ENCODE measurements at places on chromosomes 3 and 15.

- no peak for DNase-seq
Measured at GRCh38 chr3:150599611-150600297, 3.4 kb upstream of the SELENOT start.

GRCh38 chr3:87732294-87732693 lies 326.5 kb downstream of the CGGBP1 start:
- no peak for DNase-seq

GRCh38 chr3:194054016-194054415 lies 81.9 kb upstream of the HES1 start:
- DNase-seq = no peak

GRCh38 chr3:101938262-101938847 lies 89.0 kb downstream of the NFKBIZ start:
- DNase-seq = no peak

- no peak for DNase-seq
Measured at GRCh38 chr3:111610612-111611054, 15.5 kb upstream of the ZBED2 start.

DNA sequence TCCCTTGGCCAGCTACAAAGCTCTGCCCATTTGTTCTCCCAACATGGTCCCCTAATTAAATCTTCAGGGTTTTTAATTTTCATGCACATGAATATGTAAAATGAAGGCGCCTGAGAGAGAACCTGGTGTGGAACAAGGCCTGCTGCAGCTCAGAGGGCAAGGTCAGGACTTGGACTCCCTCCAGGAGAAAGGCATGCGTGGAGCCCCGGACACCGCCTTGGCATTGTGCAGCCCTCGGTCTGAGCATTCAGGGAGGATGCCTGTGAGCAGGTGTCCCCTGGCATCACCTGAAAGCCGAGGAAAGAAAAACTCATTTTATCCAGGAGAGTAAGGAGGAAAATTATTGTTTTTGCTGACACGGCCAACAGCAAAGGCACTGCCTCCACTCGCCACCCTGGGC lies 33.8 kb upstream of the EPHB1 start:
- DNase-seq = no peak

DNA sequence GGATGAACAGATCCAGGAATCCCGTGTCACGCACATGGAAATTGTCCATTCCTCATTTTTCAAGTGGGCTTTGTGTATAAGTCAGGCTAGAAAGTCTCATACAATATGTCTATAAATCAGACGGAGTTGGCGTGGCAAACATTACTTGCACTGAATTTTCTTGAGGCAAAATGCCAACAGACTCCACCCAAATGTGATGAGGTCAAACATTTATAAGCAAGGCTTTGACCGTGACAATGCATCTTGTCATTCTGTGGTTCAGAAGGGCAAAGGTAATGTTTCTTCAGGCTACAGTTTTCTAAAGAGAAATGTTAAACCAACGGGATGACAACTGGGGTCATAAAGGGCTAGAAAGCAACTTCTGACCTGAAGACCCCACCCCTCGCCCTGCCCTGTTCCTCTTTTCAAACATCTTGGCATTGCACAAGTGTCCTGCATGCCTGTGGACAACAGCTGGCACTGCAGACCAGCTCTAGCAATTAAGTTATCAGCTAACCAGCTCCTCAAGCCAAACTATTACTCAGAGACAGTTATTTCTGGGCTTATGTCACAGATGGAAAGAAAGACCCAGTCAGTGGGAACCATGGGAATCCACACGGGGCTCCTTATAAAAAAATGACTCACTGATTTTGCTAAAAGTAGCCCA lies 36.5 kb upstream of the SPTBN5 start:
- DNase-seq = no peak

DNA sequence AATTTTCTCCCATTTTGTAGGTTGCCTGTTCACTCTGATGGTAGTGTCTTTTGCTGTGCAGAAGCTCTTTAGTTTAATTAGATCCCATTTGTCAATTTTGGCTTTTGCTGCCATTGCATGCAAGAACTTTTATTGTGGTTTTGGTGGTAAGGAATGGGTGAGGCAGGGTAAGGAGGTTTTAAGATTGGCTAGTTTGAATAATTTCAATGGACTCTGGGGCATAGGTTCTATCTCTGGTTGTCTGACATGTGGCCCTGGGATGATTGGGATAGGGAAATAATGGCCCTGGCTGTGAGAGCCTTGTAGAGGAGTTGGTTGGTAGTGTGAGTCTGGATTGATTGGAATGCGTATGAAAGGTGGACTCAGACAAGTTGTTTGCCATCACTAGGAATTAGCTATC lies 38.0 kb downstream of the SEC22A start:
- DNase-seq = no peak

DNA sequence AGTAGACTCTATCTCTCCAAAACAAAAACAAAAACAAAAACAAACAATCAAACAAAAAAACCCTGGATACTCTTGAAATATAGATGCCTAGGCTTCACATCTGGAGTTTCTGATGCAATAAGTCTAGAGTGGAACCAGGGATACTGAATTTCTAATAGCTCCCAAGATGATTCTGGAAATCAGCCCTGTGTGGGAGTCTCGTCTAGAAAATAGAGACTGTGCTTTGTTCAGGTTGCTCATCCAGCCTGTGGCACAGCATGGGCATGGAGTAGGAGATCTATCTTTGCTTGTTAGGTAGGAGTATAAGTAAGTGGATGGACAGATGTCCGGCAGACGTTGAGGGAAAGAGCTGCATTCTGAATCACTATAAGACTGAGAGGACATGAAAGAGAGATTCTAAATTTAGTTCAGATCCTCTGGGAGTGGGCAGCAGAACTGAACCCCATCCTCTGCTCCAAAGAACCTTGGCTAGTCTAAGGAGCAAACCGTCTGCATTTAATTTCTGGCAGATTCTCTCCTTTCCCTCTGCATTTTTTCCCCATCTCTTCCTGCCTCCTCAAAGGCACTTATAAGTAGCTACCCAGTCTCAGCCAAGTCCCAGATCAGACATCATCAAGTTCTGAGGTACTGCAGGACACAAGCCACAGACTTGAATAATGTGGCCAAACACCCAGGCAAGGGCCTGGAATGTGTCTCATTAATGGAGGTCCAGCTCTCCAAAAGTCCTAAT lies 92.6 kb upstream of the STRIT1 start:
- DNase-seq = no peak

GRCh38 chr3:71391361-71391760 lies 192.2 kb downstream of the FOXP1 start:
- DNase-seq = no peak

DNA sequence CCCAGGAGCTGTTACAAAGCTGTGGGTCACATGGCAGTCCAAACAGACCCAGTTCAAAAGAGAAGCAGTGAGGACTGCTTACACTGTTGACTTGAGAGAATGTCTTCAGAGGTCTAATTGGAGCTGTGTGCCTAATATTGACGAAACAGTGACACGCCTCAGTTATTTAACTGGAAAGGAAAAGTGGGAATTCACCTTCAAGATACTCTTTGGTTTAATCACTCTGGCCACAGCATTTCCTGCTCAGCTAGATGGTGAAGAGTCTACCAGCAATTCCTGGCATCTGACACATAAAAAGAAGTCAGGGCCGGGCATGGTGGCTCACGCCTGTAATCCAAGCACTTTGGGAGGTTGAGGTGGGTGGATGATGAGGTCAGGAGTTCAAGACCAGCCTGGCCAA lies 326.4 kb downstream of the SV2B start:
- no peak for DNase-seq

DNA sequence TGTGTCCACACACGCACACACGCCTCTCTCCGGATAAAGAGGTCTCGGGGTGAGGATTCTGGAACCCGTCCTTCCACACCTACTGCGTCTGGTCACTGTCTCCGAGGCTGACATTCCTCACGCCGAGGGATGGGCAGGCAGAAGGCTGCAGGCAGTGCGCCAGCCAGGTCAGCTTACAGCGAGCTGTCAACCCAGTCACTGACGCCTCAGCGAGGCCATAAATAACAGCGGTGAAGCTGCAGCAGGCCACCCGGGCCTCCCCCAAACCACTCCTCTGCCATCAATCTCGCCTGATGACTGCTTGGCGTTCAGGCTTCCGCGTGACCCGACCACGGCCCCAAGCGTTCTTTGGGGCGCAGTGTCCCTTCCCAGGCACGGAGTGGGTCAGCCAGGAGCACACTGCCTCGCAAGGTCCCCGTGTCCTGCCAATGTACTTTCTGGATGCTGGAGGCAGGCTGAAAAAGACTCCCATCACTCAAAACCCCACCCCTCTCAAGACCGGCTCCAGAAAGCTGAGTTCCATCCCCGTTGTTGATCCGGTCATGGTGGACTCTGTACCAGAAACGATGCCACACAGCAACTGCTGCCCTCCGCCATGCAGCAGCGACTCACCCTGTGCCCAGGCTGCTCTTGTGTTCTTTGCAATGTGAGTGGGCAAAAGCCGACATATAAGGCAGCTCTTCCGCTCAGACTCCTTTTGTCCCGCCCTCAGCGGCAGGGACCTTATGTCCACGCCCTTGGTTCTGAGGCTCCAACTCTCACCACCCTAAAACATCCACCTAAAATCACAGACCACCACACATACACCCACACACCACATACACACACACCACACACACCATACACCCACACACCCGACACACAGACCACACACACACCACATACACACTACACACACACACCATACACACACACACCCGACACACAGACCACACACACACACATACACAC lies 27.1 kb downstream of the CPN2 start:
- DNase-seq = no peak

- DNase-seq = no peak
Measured at GRCh38 chr15:64810497-64811326, 14.7 kb downstream of the PIF1 start.

- no peak for DNase-seq
Measured at GRCh38 chr3:52046186-52046901, 10.0 kb downstream of the DUSP7 start.

DNA sequence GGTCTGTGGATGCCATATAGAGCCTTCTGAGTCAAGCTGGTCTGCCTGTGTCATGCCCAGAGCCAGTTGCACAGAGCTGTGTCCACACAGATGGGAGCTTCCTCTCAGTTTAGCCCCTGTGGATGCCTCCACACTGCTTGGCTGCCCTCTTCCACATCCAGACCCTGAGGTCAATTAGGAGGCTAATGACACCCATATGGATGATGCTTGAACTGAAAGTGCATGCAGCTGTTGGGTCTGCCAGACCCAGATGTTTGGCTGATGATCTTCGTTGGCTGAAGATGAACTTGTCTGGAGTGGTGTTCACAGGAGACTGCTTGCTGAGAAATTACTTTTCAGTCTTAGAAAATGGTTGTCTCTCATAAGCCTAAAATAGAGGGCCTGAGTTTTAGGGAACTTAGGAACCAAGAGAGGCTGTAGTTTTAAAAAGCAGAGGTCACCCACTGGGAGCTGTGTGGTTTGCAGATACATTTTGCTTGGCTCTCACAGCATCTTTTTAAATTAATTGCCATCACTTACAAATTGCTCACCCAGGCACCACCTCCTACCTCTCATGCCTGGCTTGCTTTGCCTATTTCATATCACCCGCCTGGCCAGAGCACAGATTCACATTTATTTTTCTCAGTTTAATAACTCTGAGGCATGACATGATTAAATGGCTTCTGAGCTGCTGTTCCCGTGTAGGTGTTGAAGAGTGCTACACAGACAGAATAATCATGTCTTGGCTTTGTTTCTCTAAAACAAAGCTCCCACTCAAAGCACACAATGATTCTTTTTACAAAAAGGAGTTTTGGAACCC lies 176.1 kb downstream of the MINAR1 start:
- DNase-seq = no peak

DNA sequence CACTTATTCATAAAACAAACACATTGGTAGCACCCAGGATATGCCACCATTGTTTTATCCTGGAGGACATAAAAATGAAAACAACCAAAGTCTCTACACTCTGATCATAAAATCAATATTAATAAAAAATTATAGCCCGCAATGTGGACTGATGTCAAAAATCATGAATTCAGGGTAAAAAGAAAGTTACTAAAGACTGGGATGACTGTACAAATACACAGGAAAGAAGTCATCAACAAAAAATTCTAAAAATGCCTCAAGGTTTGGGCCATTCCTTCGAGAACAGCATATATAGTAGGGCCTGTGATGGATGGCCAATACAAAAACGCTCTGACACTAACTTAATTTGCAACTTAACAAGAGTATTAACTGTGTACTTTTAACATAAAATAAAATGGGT lies 76.8 kb downstream of the THBS1 start:
- no peak for DNase-seq

GRCh38 chr15:68983961-68984481 lies 30.5 kb upstream of the NOX5 start:
- no peak for DNase-seq

DNA sequence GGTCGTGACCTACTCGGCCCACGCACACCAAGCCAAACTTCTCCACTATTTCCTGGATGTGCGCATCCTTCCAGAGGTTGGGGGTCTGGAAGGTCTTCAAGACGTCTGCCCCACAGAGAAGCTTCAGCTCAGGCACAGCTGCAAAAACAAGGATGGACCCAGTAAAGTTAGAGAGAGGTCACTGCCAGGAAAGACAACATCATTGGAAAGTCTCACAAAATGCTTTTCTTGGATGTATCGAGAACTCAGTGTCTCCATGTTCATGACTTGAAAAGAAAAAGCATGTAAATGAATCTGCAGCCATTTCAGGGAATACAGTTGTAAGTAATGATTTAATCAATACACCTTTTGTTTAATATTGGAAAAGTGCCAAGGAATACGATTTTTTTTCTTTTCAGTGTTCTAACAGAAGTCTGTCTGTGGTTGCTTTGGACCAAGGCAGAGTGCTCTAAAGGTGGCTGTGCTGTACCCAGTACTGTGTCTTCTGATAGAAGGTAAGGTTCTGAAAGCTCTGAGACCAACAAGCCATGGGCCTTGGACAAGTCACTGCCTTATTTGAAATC lies 21.8 kb upstream of the RBP1 start:
- no peak for DNase-seq

DNA sequence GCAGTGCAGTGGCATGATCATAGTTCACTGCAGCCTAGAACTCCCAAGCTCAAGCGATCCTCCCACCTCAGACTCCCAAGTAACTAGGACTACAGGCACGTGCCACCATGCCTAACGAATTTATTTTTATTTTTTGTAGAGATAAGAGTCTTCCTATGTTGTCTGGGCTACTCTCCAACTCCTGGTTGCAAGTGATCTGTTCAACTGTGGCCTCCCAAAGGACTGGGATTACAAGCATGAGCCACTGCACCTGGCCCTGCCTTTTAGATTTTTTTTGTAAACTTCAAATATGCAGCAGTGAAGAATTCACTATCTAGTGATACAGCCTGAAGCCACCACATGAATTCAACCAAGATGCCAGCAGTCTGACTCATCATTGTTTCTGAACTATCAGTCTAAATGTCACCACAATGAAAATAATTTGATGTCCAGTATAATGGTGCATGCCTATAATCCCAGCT lies 32.7 kb downstream of the UBXN7 start:
- no peak for DNase-seq

GRCh38 chr15:43186003-43186353 lies 775 bp downstream of the CCNDBP1 start:
- no peak for DNase-seq

GRCh38 chr3:42014458-42014920 lies 52.6 kb upstream of the ULK4 start:
- no peak for DNase-seq

- DNase-seq = no peak
Measured at GRCh38 chr3:58487140-58487886, 4.6 kb upstream of the KCTD6 start.
